NCI-H526 treated with DMSO at 0.1 percent for 48 hours (cell line): ENCODE measurements at places on chromosomes 2 and 18.

- no peak for DNase-seq
These were observed 14.9 kb downstream of the ICOS start for GRCh38 chr2:203951366-203951902.

DNA sequence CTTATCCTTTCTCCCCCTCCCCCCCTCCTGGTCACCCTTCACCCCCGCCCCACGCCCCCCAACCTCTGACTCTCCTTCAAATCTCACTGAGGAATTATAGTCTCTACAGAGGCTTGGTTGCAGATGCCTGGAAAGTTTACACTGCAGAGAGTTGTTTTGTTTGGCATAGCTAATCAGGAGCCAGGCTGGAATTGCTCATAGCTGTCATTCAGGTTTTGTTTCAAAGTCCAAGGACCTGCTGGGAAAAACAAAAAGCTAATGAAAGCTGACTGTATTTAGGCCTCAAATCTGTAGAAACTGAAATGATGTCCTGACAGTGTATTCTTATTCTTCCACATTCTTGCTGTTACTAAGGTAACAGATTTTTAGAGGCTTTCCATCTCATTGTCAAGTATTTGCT, 22.6 kb downstream of the GREB1L start:
- no peak for DNase-seq

DNA sequence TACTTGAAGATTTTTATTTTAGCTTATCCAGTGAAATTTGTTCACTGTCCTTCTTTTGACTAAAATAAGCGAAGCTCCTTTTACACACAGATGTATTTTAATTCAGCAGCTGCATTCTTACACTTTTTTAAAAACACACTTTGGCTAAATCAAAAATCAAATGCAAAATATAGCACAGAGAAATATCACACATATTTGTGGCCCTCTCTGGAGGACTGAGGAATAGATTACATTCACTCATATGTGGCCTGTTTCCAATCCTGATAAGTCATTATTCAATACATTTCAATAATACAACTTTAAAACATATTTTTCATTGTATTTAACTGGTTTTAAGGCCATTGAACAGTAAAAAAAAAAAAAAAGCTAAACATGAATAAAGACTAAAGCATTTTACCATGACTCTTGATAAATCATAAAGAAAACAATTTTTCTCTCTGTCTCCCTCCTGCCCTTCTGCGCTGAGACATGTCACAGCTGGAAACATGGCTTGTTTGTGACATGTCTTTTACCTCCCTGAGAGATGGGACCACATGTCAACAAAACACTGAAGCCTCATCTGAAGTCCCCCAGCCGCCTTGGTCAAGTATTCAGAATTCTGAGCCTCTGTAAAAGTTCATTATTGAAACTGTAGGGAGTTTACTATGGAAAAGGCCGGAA, 221.0 kb downstream of the ZNF407 start:
- DNase-seq: no peak

DNA sequence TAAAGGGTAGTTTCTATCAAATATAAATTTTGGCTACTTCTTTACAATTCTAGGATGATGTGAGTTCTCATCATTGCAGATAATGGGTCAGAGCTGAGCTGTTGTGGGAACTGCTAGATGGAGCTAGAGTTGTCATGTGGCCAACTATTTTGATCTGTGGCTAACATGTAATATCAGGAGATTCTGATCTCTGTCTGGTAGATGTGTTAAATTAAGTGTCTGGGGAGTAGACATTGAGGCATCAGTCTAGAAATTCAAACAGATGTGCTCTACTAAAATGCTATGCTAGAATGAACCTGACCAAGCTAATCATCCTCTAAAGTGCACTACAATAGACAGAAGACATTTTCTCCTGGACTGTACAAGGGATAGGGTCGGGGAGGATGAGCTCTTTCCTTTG, 30.3 kb upstream of the DARS1 start:
- DNase-seq: no peak

DNA sequence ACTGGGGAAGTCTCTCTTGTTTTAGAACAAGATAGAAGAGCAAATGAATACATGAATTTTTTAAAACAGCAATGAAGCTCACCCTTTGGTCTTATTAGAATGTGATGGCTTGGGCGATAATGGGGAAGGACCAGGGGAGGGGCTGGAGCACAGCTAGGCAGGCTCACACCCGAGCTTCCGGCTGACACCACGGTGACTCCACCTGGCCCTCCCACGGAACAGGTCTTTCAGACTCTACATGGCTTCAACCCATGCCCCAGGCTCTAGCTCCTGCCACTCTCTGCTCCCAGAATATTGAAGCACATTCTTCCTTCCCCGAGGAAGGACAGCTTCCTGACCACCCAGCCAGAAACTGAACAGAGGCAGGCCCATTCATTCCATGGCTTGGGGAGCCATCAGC, 127.5 kb upstream of the AGAP1 start:
- no peak for DNase-seq

DNA sequence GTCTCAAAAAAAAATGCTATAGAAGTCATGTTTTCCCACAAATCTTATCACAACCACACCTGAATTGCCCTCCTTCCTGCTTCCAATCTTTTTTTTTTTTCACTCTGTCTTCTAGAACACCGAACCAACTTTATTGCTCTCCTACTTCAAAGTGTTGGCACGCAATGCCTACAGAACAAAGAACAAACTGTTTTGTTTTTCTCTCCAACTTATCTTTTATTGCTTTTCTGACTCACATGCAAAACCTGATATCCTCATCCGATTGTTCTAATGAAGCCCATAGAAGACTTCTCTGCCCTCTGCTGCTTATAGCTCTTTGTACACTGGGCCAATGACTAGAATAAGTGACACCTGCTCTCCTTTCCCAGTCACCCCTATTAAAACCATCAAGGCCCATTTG, 602.8 kb downstream of the EPHA4 start:
- DNase-seq: no peak

DNA sequence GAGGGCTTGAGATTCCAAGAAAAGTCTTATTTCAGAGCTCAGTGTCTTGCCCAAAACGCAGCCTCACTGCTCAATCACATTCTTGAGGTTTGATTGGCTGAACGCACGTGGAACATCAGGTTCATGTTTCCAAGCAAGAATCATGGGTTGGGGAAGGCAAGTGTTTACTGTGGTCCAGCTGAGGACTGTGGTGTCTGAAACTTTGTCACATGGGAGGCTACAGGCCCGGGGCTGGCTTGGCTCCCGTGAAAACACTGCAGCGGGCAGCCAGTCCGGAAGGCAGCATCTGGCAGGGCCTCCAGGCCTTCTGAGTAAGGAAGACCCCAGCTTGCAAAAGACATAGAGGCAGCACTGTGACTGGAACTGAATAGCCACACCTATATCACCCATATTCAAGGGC, 84.7 kb downstream of the POLR1A start:
- no peak for DNase-seq

- no peak for DNase-seq
These were observed 2.2 kb downstream of the CTDSP1 start for GRCh38 chr2:218401890-218402289.

DNA sequence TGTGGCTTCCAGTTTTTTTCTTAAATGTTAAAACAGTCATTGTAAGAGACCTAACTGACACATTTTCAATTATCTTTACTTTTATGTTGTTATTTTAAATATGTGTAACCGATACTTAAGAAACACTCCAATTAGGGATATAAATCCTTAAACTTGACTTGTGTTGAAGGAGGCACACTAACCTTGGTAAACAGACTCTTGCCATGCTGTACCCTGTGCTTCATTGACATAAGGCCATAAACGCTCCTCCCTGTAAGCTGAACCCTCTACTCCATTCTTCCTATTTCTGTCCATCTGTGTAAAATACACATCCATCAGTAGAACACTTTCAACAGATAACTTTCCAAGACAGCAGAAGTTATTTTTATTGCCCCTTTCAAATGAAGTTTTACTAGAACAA, 780.5 kb upstream of the FAM98A start:
- DNase-seq: no peak

- DNase-seq: no peak
These were observed 8.8 kb downstream of the PLCL1 start for GRCh38 chr2:197813093-197813787.

DNA sequence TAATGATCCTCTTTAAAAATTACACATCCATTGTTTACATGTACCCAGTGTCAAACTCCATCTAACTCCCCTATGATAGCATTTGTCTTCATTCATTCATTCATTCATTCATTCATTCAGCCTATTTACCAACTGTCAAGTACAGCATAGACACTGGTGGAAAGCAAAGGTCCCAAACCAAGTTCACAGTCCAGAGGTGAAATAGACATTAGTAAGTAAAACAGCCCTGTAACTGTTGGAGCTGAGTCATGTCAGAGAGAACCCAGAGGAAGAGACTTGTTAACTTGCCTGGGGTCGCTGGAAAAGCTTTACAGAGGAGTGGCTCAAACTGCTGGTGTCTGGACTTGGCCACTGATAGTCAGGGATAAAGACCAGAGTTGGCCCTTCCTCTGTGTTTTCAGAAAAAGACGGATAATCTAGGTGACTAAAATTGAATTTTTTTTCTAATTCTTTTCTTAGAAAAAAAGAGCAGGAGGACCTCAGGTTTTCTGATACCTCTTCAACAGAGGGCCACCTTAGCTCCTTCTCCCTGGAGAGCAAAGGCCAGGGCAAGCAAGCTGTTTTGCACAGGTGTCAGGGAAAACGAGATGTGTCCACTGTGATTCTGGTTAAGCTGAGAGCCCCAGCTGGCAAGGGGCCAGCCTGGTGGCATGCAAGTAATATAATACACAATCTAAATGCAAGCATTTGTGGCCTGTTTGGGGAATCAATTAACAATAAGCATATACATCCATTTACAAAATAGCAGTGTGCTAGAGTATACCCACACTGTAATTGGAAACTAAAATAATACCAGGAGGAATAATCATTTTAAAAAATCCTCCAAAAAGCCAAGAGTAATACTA, 96.7 kb upstream of the SLC14A2 start:
- DNase-seq: no peak

- DNase-seq: no peak
These were observed 8.2 kb downstream of the GDF7 start for GRCh38 chr2:20674974-20675679.

- DNase-seq: no peak
These were observed 240.2 kb upstream of the SLC14A2 start for GRCh38 chr18:45374878-45375630.

DNA sequence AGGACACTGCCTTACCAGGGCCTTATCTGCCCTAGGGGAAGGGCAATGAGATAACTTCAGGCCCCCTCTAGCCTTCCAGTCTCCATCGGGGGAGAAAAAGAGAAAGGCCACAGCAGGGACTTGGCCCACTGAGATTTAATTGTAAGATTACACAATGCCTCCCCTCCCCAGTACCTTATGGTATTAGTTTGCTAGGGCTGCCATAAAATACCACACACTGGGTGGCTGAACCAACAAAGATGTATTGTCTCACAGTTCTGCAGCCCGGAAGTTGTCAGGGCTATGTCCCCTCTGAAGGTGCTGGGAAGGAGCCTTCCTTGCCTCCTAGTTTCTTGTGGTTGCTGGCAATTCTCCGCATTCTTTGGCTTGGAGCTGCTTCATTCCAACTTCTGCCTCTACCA, 34.8 kb upstream of the SPATA3 start:
- DNase-seq: no peak

DNA sequence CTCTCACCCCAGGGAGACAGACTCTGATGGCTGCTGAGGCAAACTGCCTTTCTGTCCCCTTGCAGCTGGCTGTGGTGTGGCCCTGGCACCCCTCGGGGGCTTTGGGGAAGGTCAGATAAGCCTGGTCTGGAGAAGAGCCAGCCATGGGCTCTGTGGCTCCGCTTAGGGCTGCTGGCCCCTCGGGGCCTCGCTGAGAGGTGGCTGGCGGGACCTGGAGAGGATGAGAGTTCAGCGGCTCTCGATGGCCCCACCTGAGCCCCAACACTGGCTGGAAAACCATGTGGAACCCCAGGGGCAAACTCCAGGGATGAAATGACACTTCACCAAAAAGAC, 56.1 kb upstream of the ASAP2 start:
- DNase-seq: no peak

DNA sequence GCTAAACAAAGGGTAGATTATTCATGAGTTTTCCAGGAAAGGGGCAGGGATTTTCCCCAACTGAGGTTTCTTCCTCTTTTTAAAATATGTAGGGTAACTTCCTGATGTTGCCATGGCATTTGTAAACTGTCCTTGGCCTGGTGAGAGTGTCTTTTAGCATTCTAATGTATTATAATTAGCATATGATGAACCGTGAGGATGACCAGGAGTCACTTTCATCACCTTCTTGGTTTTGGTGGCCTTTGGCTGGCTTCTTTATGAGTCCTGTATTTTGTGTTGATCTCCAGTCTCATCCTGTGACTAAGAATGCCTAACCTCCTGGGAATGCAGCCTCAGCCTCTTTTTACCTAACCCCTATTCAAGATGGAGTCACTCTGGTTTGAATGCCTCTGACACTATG, 391.0 kb upstream of the LINC00305 start:
- DNase-seq: no peak

GRCh38 chr2:8550937-8551621, 130.8 kb upstream of the ID2 start:
- no peak for DNase-seq

GRCh38 chr2:212945526-212945925, 205.9 kb downstream of the IKZF2 start:
- no peak for DNase-seq

DNA sequence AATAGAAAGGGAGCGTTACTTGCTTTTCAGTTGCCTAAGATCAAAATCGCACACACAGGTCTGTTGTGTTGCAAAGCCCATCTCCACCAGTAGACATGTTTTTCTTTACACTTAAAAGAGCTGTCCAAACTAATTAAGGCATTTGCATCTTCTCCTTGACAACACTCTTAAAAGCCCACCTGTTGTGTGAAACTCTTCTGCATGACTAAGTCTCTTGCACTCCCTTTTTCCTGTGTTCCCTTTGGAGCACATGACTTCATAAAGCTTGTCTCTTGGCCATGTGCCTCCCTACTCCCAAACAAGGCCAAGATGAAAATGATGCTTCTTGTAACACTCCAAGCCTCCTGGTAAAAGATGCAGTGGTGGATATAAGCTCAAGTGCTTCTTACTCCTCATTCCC, 26.1 kb downstream of the PID1 start:
- DNase-seq: no peak

- no peak for DNase-seq
These were observed 27.8 kb downstream of the NXPH2 start for GRCh38 chr2:138752197-138752956.

DNA sequence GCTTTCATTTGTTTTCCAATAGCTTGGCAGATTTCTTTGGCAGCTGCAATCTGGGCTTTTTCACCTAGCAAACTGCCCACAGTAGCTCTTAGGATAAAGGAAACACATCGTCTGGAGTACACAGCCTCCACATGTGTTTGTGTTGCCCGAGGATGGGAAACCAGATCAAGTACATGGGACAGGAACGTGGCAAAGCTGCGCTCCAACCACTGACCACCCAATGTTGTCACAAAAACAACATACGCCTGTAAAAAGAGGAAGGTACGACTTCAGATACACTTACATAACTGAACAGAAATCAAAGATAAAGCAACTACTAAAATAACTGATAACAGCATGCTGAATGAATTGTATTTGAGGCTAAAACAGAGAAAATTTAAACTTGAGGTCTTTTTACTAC, 15.5 kb downstream of the HEATR5B start:
- DNase-seq: no peak
